Stimulated activated CD4-positive, alpha-beta T cell treated with anti-CD3 and anti-CD28 coated beads, TNF-alpha, amount 100 ng/mL, for 4 hours (primary cell): ENCODE measurements at places on chromosomes 11 and 22.

DNA sequence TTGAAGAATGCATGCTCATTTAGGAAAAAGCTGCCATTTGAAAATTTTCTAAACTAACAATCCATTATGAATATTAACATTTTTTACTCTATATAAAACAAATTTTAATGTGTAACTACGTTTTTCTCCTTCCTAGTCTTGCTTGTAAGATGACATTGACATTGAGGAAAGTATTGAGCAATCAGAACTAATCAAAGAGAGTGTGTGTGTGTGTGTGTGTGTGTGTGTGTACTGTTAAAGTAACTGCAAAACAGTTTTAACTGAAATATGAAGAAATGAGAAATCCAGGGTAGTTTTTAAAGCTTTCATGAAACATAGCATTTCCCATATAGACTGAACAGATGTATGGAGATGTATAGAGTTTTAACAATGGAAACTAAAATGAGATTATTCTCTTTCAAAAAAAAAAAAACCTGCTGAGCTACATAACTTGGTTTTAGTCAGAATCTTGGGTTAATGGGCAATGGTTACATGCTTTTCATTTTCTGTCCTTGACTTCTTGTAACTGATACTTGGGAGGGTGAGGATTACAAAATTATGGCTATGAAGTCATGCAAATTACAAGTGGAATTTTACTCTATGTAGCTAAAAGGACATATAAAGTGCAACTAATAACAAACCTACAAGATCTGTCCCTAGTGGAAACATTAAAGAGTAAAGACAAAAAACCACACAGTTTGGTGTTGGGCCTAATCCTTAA is 2.0 kb downstream of the PDGFD start:
- no peak for DNase-seq

DNA sequence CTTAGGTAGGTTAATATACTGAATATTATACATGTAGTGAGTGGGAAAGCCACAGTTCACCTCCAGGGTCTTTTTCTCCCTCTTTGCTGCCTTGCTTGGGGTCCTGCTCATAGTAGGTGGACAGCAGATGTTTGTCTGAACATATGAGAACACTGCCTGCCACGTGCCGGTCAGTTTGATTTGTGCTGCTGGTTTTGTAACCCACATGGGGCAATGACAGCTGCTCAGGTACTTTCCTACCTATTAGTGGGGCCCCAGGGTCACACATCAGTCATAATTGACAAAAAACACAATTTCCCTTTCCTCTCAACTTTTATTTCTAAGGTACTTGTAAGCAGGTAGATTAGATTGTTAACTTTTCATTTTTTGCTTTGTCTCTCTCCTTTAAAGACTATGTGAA is 43.8 kb downstream of the BMAL1 start:
- no peak for DNase-seq

GRCh38 chr22:37358386-37358785 is 68.9 kb downstream of the ELFN2 start:
- DNase-seq, result no peak

DNA sequence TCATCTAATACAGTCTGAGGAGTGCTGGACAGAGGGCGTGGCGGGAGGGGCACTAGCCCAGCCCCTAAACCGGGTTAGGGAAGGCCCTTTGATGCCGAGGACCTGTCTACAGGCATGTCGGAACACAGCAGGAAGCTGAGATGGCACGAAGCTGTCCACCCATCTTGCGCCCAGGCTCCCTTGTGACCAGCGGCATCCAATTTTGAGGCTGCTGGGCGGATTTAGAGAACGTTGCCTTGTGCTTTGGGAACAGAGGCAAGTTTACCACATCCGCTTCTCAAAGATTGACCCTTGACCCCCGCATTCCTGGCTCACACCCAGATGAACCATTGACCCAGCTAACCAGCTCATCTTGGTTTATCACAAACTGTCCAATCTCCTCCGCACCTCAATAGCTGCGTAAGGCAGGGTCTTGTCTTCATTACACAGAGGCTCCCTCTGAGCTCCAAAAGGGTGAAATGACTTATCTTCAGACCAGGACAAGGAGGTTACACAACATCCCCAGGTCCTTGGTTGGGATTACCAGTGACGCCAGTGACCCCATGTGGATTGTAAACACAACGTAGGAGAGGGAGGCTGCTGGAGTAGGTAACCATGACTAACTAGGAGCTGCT is 4.5 kb downstream of the FAM83F start:
- DNase-seq, result no peak

DNA sequence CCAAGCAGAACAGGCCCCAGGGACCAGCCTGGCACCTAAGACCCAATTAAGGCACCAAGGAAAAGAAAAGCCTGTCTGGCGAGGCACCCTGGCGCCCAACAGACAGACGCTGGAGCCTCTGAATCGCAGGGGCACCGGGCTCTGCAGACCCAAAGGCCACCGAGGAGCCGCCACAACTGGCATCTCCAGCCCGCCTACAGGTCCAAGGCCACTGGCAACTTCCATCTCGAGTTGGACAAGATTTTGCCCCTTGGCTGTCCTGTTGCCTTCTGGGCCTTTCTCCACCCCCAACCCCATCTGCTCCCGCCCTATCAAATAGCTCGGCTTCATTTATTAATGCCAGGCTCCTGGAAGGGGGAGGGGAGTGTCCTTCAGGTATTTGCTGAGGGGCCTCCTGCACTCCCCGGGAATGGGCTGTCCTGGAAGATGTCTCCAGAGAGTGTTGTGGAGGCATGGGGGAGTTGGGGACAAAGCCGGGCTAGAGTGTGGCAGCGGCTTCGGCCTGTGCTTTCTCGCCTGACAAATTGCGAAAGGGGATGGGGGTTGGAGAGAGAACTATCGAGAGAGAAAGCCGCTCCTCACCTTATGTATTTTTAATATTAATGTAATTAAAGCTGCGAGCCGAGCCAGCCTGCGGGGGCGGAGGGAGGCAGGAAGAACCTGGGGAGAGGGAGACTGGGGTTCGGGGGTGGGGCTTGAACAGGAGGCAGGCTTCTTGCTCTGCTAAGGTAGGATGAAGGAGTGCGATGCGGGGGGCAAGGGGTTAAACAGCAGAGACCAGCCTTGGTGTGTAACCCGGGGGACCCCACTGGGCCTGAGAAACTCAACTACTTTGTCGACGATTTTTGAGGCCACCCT is 2.0 kb downstream of the DSCAML1 start:
- DNase-seq, result no peak

DNA sequence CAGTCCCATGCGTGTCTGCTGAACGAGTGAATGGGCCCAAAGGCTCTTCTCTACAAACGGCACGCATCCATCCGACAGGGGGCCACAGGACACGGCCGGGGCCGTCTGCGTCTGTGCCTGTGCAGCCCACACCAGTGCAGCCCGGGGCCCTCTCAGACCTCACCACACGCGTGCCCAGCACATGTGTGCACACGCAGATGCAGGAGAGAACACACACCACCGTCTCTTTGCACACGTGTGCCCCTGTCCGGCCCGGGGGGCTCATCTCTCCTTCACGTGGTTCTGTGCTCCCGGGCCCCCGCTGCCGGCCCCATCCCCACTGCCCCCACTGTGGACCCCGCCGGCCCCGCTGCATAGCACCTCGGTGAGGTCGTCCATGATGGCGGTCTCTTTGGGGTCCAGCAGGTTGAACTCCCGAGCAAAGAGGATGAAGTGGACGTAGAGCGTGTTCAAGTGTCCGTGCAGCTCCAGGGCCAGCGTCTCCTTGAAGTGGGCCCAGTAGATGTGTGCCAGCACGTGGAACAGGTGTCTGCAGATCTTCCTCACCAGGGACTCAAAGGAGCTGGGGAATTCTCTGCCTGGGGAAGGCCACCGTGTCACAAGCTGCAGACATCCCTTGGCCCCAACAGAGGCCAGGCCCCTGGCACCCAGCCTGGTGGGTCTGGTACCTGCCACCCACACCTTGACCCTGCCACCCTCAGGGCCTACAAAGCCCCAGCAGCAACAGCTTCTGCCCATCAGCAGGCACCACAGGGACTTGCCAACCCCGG is 16.5 kb downstream of the MOB2 start:
- DNase-seq, result no peak

- DNase-seq, result no peak
Observed at GRCh38 chr11:76237914-76238313, 31.6 kb upstream of the WNT11 start.

DNA sequence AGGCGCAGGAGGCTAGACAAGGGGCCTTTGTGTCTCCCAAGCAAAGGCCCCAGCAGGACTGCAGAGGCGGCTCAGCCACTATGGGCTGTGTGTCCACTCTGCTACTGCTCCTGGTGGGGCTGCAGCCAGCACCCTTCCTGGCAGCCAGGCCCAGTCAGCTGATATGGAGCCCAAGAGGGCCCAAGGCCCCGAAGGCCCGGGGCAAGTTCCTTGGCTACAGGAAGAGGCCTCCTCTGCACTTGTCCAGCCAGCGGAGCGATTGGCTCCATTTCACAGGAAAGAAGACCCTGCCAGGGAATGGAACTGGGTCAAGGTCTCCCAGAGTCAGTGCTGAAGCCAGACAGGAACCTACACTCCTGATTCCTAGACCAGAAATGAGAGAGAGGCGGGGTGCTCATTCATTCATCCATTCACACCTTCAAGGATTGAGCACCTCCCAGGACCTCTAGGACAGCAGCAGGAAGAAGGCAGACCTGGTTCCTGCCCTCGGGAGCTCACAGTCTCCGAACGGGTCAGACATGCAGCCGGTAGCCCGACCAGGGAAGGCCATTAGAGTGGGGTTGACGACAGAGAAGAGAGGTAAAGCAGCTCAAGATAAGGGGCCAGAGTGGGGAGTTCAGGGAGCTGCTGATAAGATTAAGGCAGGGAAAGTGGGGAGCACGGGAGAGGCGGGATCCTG is 811 bp upstream of the P2RY2 start:
- DNase-seq, result no peak

DNA sequence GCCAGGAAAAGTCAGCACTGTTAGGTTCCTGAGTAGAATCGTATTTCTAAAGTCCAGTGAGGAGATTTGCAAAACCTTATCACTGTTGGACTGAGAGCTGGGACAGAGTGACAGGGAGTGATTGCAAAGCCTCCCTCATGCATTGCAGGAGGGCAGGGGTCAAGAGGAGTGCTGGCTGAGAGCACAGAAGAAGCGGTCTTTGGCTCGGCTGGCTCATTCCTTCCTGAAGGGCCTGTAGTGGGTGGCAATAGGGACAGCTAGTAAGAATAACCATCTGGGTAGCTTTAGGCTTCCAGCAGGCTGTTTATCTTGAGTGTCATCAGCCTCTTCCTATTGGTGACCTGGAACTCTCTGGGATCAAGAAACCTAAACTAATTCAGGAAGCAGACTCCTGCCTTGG is 53.4 kb downstream of the CD44 start:
- no peak for DNase-seq

DNA sequence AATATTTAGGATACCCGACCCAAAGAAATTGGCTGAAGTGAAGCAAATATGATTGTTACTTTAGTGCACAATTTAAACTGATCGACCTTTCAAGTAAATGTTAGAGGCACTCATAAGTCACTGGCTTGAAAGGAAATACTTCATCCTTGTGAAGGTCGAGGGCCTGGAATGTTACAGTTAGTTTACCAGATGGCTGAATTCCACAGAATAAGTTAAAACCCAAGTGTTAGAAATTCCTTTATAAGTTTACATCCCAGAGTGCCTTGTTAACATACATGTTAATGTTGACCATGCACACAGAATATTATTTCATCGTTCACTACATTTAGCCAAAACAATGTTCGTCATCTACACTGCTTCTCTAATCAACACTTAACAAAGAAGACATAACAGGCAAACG is 235.5 kb upstream of the ANO3 start:
- no peak for DNase-seq

DNA sequence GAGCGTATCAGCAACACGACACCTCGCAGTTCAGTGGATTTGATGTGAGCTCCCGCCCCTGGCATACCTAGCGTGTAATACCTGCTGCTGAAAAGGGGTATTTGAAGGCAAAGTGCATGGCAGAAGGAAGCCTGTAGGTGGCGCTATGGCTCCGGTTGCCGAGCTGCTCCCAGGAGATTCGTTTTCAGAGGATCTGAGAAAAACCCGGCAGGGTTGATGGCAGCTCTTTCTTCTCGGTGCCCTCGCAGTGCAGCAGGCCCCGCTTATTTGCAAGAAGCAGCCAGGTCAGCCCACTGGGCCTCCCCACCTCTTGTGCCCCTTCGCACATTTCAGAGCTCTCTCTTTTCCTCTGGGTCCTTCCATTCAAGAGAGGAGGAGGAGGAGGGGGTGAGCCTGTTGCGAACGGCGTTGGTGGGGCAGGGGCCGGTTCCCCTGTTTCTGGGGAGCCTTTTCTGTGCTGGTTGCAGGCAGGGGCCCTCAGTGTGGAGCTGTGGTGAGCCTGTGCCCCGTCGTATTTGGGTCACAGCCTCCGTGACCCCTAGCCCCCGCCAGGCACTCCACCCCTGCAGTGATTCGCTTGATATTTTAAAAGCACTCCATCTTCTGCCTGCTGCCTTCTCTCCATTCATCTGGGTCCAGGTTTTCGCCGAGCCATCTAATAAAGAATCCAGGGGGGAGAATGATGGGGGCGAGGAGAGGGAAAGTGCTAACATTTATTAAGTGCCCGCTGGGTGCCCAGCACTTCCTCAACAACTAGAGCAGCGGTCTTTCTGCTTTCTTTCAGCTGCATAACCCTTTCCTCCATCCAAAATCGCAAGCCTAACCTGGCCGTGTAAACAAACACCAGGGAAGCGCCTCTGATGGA is 85.3 kb upstream of the SYT13 start:
- DNase-seq, result peak; percentile 18

- DNase-seq, result no peak
Observed at GRCh38 chr11:7846003-7846402, 49.3 kb upstream of the OR5P2 start.

DNA sequence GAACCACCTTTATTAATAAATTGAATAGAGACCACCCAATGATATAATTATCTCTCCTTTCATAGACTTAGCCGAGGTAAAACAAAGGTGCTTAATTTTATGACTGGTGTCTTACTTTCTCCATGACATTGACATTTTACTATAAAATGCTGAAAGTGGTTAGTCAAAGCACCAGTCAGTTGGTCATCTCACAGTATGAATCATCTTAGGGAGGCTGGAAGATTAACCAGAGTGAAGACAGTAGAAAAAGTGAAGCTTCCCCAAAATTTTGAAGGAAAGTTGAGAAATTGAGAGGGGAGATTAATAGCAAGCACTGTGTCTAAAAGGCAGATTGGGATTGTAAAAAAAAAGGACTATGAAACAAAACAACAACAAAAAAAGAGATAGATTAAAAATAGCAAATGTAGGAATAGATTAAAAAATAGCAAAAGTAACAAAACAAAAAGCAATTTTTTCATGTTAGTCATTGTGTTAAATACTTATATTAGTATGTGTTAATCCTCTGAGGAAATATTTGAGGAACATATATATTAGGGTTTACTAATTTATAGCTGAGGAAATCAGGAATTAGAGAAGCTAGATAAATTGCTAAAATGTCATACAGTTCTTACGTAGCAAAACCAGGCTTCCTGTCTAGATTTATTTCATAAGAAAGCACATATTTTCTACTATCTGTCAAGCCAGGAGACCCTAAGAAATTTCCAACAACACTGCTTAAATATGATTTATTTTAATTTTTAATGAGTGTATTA is 557.3 kb upstream of the ANO5 start:
- DNase-seq, result no peak
